ENCODE measurements at places on chromosomes 16 and 17.

DNA sequence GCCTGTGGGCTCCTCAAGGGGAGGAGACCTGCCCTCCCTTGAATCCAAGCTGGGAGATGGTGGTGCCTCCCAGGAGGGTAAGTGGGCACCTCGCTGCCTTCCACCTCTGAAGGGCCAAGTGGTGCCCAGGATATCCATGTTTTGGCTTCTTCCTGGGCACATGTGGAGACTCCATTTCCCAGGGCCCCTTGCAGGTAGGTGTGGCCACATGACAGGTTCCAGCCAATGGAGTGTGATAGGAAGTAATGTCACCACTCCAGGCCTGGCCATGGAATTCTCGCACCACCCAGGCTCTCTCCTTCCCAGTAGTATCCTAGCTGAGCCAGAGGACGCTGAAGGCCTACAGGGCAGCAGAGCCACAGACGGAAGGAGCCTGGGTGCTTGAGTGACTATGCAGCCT, 17.6 kb upstream of the PEMT start:
- no peak for DNase-seq

- DNase-seq = no peak
These were observed 4.5 kb upstream of the ASIC2 start for GRCh38 chr17:33297643-33298042.

DNA sequence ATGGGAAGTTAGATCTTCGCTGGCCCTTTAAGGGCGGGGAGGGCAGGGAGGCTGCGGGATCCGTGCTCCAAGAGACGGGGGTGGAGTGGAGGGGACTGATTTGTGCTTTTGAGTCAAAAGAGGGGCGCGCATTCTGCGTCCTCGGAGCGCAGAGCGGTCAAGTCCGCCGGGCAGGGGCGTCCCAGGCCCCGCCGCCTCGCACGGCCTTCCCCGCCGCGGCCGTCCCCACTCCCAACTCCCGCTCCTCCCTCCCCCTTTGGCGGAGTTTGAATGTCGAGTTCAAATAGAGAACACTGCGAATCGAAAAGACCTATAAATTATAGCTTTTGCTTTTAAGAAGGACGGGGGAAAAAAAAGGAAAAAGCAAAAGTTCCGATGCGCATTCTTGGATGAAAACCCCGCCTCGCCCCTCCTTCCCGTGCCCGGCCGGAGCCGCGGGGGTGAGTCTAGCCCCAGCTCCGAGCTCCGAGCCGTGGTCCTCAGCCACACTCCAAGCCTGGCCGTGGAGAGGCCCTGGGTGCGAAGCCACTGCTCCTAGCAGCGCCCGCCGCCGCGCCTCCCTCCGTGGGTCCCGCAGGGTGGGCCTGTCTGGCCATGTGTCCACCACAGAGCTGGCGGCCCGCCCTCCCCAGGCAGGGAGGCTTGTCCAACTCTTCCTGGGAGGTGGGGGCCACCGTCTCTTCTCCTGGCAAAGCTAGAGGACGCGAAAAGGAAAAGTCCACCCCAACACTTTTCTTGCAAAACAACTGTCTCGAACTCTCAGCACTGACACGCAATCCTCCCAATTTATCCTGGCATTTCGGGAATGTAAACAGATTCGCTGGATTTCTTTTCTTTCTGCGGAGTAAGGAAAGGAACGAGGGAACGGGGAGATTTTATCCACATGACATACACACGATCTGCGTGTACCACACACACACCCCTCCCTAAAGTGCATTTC, 3.6 kb downstream of the CBX8 start:
- DNase-seq = no peak

DNA sequence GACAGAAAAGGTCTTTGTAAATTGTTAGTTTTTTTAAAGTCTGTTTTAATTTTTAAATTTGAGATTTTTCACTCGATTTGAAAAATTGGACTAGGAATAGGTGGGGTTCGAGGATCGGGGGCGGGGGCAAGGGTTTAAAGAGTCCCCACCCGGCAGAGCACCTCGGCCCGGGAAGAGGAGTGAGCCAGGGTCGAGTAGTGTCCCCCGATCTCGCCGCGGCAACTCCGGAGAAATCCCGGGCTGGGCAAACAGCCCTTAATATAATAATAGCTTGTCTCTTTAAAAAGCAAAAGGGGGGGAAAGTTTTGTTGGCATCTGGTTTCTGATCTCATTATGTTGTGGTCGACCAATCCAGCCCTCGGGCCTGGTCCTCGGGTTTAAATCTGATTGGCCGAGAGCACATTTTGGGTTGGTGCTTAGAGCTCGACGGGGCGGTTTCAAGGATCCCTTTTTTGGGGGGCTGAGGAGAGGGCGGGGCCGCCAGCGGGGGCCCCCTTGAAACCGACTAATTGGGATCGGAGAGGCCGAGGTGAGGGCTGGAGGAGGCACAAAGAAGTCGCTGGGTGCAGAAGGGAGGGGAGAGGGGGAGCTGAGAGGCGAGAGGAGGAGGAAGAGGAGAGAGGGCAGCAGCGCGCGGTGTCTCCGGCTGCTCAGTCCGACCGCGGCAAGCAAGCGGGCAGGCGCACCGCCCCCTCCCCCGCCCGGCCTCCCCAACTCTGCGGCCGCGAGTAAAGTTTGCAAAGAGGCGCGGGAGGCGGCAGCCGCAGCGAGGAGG, at the start of gene FZD2:
TSS of gene FZD2 (plus strand) at position 653 of the 775 bp plus-strand sequence. CDS start 205 bp downstream, outside the sequence.
- DNase-seq = no peak

GRCh38 chr17:76138234-76138895, 2.7 kb downstream of the FOXJ1 start:
- DNase-seq = no peak

- DNase-seq = no peak
These were observed 6.6 kb downstream of the HIC1 start for GRCh38 chr17:2061441-2061958.

DNA sequence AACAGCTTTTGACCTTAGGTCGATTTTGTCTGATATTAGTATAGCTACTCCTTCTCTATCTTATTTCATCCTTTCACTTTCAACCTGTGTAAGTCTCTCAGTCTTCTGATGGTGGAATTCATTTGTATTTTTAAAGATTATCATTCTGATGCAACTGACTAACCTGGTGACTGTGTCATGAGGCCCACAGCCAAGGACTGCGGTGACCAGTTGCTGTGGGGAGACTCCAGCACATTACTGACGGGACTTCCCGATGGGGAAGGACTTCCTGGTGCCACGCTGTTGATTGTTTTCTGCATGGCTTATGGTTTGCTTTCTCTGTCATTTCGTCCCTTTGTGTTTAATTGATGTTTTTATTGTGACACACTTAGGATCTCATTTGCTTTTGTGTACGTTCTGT, 34.2 kb downstream of the RMI2 start:
- DNase-seq = no peak

- no peak for DNase-seq
These were observed 3.0 kb downstream of the SETD6 start for GRCh38 chr16:58518083-58518979.

DNA sequence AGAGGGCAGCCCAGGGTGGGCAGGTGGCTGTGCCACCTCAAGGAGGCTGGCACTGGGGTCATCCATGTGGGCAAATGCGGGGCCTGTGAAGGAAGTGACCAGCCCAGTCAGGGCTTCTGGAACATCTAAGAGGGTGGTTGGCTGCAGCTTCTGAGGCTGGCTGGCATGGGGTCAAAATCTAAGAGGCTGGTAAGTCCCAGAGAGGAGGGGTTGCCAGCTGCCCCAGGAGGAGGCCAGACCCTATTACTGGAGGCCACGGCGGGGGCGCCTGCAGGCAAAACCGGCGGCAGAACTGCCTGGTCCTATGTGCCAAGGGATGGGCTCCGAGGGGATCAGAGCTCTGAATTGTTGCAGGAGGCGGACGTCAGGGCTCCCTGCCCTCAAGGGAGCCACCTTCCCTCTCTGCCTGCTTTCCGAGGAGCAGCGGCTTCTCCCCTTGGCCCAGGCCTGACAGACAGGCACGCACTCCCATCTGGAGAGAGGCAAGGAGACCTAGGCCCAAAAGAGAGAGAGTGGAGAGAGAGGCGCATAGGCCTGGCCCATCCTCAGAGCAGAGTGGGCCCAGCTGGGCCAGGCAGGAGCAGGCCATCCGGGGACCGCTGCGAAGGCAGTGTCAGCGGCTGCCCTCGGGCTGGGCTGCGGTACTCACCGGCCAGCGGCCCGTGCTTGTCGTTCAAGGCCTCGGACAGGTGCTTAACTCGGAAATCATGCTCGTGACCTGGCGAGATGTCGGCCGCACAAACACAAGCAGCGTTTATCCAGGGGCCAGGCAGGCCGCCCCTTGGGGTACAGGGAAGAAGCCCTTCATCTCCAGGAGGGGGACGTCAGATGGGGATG, 10.9 kb downstream of the ZACN start:
- no peak for DNase-seq

DNA sequence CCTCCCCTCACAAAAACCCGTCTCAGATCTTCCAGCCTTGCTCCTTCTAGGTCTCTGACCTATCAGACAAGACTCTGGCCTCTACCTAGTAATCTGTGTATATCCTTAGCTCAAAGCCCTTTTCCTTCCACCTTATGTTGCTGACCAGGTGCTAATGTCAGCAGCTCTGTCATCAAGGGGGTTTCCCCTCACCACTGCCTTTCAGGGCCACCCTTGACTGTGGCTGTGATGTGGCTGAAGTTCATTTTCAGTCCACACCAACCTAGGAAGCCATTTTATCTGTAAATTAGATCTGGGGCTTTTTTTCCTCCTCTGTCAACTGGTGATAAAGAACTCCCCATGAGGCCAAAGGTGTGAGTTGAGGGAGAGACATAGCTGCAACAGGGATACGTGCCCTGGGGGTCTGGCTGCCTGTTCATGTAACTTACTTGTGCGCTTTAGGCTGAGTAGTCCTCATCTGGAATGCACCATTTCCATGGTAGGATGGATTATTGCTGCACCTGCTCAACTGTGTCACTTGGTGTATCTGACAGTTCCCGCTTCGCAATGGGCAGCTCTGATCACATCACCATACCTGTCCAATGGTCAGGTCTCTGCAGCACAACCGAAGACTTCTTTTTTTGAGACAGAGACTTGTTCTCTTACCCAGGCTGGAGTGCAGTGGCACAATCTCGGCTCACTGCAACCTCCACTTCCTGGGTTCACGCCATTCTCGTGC, 14.7 kb upstream of the RUNDC3A start:
- no peak for DNase-seq

- no peak for DNase-seq
These were observed 6.3 kb downstream of the GNPTG start for GRCh38 chr16:1357906-1358566.

Measured in stimulated activated CD4-positive, alpha-beta T cell treated with anti-CD3 and anti-CD28 coated beads, Interleukin-2, amount 100 ng/mL, for 4 hours (primary cell).